ENCODE measurements at places on chromosomes 16 and 17.

DNA sequence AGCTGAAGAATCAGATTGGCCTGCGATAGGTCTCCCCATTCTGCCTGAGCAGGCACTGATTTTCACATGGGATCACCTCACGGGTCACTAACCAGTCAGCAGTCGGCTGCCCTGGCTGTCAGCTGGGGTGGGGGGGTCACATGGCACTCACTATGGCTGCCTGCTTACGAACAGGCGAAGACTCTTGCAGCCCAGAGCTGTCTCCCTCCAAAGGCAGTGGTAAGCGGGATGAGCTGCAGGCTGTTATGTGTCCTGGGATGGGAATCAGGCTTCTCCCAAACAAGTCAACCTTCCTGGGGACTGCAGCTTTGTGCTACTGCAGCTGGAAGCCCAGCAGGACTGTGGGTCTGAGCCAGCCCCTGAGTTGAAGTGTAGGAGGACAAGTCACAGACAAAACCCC, 29.0 kb upstream of the ADORA2B start:
- DNase-seq, result no peak

- no peak for DNase-seq
Observed at GRCh38 chr16:89156740-89157645, 14.6 kb upstream of the CDH15 start.

GRCh38 chr17:27607521-27608091, 23.4 kb upstream of the LGALS9 start:
- no peak for DNase-seq

DNA sequence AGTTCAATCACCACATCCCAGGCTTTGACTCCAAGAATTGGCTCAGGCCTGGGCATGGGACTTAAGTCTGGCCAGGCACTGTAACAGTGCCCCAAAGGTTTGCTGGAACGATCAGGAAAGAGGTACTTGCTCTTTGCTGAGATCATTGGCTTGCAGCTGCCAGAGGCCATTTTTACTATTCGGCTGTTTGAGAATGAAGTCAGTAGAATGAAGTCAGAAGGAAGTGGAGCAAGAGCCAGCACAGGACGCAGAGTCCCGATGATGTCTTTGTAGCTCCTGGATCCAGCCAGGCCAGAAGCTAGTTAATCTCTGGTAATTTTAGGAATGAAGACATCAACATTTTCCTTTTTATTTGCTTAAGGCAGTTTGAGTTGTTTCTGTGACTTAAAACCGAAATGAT, 195.5 kb downstream of the RAB11FIP4 start:
- DNase-seq, result no peak

- no peak for DNase-seq
Observed at GRCh38 chr17:64103391-64104364, 26.3 kb downstream of the ERN1 start.

- no peak for DNase-seq
Observed at GRCh38 chr17:1109606-1110540, 69.9 kb downstream of the ABR start.

DNA sequence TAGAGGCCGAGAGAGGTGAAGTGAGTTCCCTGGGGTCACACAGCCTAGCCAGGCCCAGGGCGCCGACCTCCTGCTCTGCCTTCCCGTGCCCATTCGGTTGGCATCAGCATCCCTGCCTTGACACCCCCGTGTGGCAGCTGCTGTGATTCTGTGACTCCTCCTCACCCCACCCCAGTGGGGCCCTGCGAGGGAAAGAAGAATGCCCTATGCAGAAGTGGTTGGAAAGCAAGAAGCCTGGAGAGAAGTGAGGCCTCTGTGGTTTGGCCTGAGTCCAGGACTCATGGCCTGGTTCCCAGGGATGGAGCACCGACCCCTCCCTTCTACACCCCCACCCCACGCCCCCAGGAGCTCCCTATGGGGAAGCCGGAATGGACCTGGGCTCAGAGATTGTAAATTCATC, 296.2 kb downstream of the SEC14L1 start:
- no peak for DNase-seq

DNA sequence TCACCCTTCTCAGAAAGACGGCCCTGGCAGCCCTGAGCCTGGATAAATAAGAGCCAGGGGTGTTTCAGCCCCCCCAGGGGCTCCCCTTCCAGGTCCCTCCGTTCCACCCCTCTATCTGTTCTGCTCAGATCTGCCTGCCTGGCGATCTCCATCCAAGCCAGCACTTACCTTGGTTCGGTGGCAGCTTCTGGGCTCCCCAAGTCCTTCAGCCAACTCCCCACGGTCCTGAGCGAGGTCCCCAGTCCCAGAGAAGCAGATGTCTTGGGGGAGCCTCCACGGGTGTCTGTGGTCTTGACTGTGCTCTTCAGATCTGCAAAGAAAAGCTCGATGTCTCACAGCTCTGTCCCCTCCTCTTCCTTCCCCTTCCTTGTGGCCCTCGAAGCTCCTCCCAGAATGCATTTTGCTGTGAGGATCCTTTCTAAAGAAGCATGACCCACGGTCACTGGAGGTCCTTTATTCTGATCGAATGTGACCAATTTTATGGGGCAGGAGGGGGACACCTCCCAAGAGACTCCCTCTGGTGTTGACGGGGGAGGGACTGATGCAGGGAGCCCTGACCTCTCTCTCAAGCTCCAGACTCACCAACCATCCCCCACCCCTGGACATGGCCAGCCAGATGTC, at the start of gene PIK3R6:
PIK3R6 (minus strand) TSS at position 314 of the 621 bp plus-strand sequence. CDS start 17,880 bp downstream, outside the sequence.
- DNase-seq, result no peak

DNA sequence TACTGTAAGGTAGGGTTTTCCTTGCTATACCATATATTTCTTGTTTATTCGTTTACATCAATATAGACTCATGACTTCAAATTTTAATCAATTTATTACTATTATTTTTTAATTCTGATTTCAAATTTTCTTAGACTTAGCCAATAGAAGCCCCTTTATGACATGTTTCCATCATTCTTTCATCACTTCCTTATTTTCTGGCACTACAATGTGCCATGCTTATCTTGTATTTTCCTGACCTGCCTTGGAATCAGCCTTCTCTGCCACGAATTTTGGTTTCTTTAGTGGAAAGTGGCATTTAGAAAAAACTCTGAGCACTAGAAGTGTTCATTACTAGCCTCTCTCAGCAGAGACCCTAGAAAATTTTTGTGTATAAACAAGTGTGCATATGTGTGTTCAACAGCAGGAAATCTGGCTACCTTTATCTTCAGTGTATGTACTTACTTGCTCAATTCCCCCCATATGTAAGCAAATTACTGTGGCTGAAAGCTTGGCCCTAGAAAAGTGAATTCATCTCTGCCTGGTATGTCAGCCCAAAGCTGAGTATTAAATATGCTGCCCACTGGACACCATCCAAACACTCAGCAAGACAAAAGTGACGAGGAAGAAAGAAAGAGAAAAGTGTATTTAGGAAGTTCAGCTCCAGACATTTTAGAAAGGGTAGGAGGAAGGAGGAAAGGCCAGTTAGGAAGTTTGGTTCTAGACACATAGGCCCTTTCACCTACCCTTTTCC, 4.0 kb downstream of the STXBP4 start:
- DNase-seq, result no peak

DNA sequence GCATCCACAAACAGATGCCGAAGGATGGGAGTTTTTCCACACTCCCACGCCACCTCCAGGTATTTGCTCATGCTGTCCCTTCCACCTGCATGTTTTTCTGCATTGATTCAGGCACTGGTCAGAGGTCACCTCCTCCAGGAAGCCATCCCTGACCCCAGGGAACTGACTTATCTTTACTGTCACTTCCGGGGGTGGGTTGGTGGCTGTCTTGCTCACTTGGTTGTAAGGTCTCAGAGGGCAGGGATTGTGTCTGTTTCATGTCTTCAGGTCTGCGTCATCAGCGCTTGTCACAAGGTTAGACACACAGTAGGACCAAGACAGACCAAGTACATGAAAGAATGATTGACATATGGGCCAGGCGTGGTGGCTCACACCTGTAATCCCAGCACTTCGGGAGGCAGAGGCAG, 1.9 kb upstream of the IL4R start:
- DNase-seq, result no peak

Measured in activated CD4-positive, alpha-beta T cell treated with anti-CD3 and anti-CD28 coated beads for 24 hours (primary cell).